ENCODE measurements at places on chromosomes 3 and 15. TPM values are rescaled to one million over a fixed set of nuclear protein-coding genes. Genes with fewer than 3 reads are reported as not detected.

Gene KLF15
- total RNA-seq = 40.1 TPM

Gene CXCR6
- total RNA-seq = 4.3 TPM

Gene HAUS2
- 21.4 TPM for total RNA-seq

Gene MAP2K5
- total RNA-seq = 25.5 TPM

Gene TMEM207
- total RNA-seq = not detected

DNA sequence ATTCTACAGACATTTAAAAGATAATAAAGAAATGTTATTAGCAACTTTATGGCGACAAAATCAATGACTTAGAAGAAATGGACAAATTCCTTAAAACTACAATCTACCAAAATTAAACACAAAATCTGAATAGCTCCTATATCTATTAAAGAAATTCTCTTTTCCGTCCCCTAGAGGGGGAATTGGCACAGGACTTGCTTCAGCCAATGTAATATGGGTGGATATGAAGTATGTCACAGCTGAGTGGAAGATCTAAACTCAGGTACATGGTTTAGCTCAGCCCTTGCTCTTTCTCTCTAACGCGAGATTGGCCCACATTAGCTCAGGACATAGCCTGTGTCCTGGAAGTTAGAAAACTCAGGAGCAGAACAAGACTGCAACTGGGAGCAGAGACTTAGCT, 79.3 kb downstream of the DNAH12 start:
- H3K36me3 ChIP-seq = no peaks in the 10 kb centered on the region
- no peaks in the 10 kb centered on the region for H3K27me3 ChIP-seq
- no peaks in the 10 kb centered on the region for H3K4me1 ChIP-seq

DNA sequence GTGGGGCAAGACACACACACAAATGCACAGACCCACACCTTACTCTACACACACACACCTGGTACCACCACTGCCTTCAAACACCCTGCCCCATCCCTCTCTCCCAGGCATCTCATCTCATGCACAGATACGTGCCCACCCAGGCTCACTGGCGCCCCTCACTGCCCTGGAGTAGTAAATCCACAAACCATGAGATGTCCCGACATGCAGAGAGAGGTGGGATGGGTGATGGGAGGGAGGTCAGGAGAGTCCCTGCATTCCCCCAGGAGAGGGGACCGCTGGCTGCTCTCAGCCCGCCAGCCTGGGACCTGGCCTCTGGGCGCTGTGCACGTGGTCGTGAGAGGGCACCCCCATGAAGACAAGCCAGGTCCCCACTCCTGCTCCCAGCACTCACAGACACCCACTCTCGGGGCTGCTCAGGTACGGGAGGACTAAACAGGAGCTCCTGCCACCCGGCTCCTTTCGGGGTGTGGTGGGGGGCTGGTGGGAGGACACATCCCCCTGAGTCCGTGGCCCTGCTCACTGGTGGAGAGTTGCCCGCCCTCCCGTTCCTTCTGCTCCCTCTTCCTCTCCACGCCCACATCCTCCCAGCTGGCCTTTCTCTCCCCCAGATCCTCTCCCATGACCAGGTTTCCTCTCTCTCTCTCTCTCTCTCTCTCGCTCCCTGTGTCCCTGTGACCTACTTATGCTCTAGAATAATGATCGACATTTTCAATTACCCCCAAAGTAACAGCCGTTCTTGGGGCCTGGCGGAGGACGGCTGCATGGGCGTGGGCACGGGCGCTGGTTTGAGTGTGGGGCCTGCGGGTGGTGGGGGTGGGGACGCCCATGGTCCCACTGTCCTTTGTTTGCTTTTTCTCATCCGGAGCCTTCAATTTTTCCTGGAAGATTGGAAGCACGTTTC, 18.9 kb upstream of the CSPG4 start:
- H3K27ac ChIP-seq = no peak overlapping the region
- H3K36me3 ChIP-seq = no peaks in the 10 kb centered on the region
- DNase-seq = peak; percentile 71

- no peaks in the 10 kb centered on the region for H3K36me3 ChIP-seq
- no peaks in the 10 kb centered on the region for H3K27me3 ChIP-seq
- DNase-seq = no peak
- H3K4me1 ChIP-seq = peaks cover 11% of the 10 kb centered on the region
- H3K4me3 ChIP-seq = no peak overlapping the region
Observed at GRCh38 chr3:73148682-73149081, 87.2 kb downstream of the EBLN2 start.

DNA sequence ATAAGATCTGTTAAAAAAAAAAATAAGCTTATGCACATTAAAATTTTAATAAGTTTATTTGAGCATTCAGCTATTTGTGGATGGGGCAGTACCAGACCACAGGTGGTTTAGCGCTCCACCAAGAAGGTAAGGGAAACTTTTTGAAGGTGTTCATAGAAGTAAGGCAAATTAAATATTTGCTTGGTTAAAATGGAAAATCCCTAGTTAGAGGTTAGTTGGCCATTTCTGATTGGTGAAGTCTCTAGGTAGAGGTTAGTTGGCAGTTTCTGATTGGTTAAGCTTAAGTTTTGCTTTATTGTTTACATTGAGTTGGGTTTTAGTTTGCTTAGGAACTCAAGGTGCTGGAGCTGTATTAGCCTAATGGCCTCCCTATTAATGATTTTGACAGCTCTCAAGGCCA, 30.7 kb downstream of the SCN11A start:
- H3K4me1 ChIP-seq = no peaks in the 10 kb centered on the region
- peaks cover 4% of the 10 kb centered on the region for H3K27me3 ChIP-seq
- H3K4me3 ChIP-seq = no peak overlapping the region
- no peak overlapping the region for H3K27ac ChIP-seq
- DNase-seq = no peak
- H3K36me3 ChIP-seq = no peaks in the 10 kb centered on the region

GRCh38 chr3:7275396-7275795, 414.5 kb downstream of the GRM7 start:
- H3K4me1 ChIP-seq = no peaks in the 10 kb centered on the region
- no peak overlapping the region for H3K4me3 ChIP-seq
- no peak for DNase-seq
- H3K27ac ChIP-seq = no peak overlapping the region
- H3K36me3 ChIP-seq = no peaks in the 10 kb centered on the region
- H3K27me3 ChIP-seq = no peaks in the 10 kb centered on the region

GRCh38 chr15:66484539-66485112, 12.9 kb downstream of the SNAPC5 start:
- H3K36me3 ChIP-seq = peaks cover 65% of the 10 kb centered on the region
- no peak overlapping the region for H3K4me3 ChIP-seq
- no peak overlapping the region for H3K27ac ChIP-seq

GRCh38 chr3:155018621-155019330, 61.3 kb upstream of the MME start:
- DNase-seq = no peak
- no peak overlapping the region for H3K27ac ChIP-seq
- H3K36me3 ChIP-seq = no peaks in the 10 kb centered on the region
- H3K4me3 ChIP-seq = no peak overlapping the region
- peaks cover 9% of the 10 kb centered on the region for H3K4me1 ChIP-seq

GRCh38 chr15:36484038-36484778, 95.2 kb upstream of the CDIN1 start:
- no peaks in the 10 kb centered on the region for H3K36me3 ChIP-seq
- no peaks in the 10 kb centered on the region for H3K4me1 ChIP-seq
- H3K4me3 ChIP-seq = no peak overlapping the region
- DNase-seq = no peak
- H3K27me3 ChIP-seq = no peaks in the 10 kb centered on the region
- H3K27ac ChIP-seq = no peak overlapping the region

DNA sequence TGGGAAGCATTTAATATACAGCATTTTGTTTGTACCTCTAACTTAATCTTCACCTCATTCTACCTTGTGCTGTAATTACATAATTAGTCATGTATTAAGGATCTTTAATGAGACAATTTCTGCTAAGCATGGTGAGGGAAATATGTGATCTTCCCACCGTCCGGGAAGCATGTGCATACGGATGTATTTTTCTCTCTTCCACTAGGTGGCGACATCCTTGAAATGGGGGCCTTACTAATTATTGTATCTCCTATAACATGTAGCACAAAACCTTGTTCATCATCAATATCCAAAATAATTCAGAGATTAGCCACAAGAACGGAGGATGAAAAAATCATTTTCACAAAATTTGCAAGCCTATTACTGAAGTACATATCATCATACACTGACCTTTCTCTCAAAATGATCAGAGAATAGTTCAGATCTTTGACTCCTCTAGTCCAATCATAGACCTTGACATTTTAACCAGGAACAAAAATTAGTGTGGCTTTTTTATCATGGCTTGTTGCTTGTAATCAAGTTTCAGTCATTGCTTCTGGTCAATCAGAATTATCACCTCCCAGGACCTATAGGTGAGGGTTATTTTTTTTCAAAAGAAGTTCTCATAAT, 148.9 kb upstream of the GBE1 start:
- DNase-seq = no peak
- H3K36me3 ChIP-seq = no peaks in the 10 kb centered on the region
- no peaks in the 10 kb centered on the region for H3K27me3 ChIP-seq
- no peak overlapping the region for H3K4me3 ChIP-seq
- H3K4me1 ChIP-seq = no peaks in the 10 kb centered on the region

GRCh38 chr15:37682304-37682703, 252.1 kb upstream of the TMCO5A start:
- H3K4me1 ChIP-seq = no peaks in the 10 kb centered on the region
- no peak for DNase-seq
- no peak overlapping the region for H3K4me3 ChIP-seq
- H3K36me3 ChIP-seq = no peaks in the 10 kb centered on the region

DNA sequence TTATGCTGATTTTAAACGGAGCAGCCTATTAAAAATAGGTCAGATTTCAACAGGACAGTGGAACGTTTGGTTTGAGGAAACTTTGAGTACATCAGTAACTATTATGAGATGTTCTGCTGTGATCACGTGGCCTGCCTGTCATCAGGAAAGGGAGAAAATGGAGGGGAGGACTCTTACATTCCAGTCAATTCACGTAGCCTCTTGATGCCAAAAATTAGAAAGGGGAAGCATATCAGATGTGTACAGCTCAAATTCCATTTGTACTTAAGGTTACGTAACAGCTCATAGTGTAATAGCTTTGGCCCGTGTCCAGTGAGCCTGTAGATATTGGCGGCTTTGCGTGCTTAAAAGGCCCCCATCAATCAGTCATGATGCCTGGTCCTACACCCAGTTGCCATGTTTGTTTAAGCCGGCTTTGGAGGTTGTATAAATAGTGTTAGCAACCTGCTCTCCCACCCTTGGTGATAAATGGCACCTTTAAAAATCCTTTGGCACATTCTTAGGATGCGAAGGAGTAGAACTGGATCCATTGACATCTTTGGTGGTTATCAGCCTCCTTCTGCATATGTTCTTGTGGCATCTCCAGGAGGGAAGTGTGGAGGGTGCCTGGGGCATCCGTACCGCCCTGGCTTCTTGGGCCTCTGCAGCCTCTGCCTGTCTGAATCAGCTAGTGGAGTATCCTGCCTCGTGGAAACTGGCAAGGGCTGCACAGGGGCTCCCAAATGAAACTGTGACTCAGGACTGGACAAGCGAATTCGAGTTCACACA, 163.9 kb downstream of the THSD4 start:
- no peaks in the 10 kb centered on the region for H3K27me3 ChIP-seq
- no peak overlapping the region for H3K4me3 ChIP-seq
- peak; percentile 55 for DNase-seq
- H3K36me3 ChIP-seq = no peaks in the 10 kb centered on the region

DNA sequence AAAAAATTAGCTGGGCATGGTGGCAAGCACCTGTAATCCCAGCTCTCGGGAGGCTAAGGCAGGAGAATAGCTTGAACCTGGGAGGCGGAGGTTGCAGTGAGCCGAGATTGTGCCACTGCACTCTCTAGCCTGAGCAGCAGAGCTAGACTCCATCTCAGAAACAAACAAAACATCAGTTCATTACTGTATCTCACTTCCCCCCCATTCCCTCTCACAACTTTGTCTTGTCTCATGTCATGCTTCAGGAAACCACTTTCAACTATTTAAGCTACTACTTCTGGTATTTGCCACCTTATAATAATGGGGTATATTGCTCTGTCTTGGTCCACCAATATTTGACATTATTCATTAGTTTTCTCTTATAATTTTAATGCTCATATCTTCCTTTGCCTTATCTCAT, 26.2 kb downstream of the PIK3CA start:
- no peak overlapping the region for H3K27ac ChIP-seq
- H3K27me3 ChIP-seq = no peaks in the 10 kb centered on the region
- no peak overlapping the region for H3K4me3 ChIP-seq

DNA sequence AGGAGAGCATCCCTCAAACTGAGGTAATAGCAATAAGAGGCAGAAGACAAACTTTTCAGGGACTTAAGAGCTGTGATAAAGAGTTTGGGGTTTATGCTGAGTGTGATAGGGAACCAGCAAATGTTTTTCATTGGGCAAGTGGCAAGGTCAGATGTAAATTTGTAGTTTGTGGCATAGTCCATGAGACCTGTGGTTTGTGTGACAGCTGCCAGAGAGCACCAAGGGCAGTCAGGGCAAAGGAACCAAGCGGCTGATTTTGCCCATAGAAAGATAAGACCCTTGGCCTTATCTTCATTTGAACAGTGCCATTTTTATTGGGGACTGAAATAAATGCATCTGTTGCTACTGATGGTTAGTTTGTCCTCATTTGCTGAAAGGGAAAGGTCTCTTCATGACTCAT, 220.3 kb downstream of the LRRN1 start:
- H3K27ac ChIP-seq = no peak overlapping the region
- H3K4me1 ChIP-seq = no peaks in the 10 kb centered on the region
- no peaks in the 10 kb centered on the region for H3K36me3 ChIP-seq
- H3K27me3 ChIP-seq = no peaks in the 10 kb centered on the region
- H3K4me3 ChIP-seq = no peak overlapping the region

GRCh38 chr3:120468635-120469295, 18.0 kb upstream of the FSTL1 start:
- no peaks in the 10 kb centered on the region for H3K4me1 ChIP-seq
- H3K4me3 ChIP-seq = no peak overlapping the region
- no peaks in the 10 kb centered on the region for H3K27me3 ChIP-seq

DNA sequence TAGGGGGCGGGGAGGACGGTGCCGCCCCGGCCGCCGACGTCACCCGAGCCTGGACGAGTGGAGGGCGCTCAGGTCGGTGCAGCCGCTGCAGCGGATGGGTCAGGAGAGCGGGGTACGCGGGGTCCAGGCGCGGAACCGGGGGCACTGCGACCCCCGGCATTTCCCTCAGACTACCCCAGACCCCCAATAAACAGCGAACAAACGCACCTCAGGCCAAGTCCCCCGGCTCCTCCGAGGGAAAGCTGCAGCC, 78.9 kb downstream of the IQSEC1 start:
- peak; percentile 71 for DNase-seq
- peaks cover 38% of the 10 kb centered on the region for H3K4me1 ChIP-seq
- peak overlapping the region; percentile 82 for H3K4me3 ChIP-seq
- H3K36me3 ChIP-seq = no peaks in the 10 kb centered on the region
- H3K27ac ChIP-seq = peak overlapping the region; percentile 89

DNA sequence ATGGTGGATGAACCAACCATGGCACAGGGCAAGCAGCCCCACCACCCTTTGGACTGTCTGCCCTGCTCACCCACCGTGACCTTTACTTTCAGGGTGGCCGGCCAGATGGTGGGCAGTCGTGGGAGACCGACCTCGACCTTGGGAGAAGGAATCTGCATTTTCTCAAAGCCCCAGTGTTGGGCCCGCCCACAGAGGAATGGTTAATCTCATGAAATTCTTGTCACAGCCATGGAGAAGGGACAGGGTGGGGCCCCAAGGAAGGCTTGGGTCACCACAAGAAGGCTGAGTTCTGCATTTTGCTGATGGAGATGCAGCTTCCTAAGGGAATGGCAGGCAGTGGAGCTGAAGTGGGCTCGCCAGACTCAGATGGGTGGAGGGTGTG, 2.9 kb downstream of the PLXND1 start:
- peaks cover 78% of the 10 kb centered on the region for H3K4me1 ChIP-seq
- peak overlapping the region; percentile 89 for H3K27ac ChIP-seq
- no peak for DNase-seq
- H3K4me3 ChIP-seq = peak overlapping the region; percentile 70
